Activated CD8-positive, alpha-beta T cell treated with anti-CD3 and anti-CD28 coated beads for 36 hours (primary cell): ENCODE measurements at places on chromosomes 6 and 20.

GRCh38 chr6:123655521-123656306 lies 19.0 kb upstream of the TRDN start:
- H3K27me3 ChIP-seq: no peaks in the 10 kb centered on the region
- H3K36me3 ChIP-seq: no peaks in the 10 kb centered on the region
- no peak for DNase-seq
- H3K27ac ChIP-seq: no peak overlapping the region
- no peak overlapping the region for H3K4me3 ChIP-seq
- H3K4me1 ChIP-seq: no peaks in the 10 kb centered on the region

DNA sequence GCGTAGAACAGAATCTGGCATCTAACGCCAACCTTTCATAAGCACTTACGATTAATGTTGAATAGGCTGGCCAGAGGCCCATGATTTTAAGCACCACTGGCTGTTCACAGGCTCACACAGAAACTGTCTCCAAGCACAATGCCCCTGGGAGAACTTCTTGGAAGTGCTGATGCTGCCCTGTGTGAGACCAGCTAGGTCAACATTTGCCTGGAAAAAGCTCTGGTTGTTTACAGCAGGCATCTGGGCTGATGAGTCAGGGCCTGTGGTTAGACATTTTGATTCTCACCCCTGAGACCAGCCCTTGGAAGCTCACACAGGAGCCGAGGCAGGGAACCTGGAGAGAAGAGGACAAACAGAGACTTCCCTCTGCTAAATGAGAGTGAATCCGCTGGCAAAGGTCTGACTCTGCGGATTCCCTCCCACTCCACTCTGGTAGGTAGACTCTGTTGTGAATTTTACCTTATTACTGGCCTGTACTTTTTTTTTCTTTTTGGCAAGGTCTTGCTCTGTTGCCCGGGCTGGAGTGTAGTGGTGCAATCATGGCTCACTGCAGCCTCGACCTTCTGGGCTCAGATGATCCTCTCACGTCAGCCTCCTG lies 6.8 kb upstream of the SULF2 start:
- H3K4me1 ChIP-seq: no peaks in the 10 kb centered on the region
- H3K27ac ChIP-seq: no peak overlapping the region
- H3K4me3 ChIP-seq: no peak overlapping the region
- H3K27me3 ChIP-seq: peaks cover 13% of the 10 kb centered on the region
- H3K36me3 ChIP-seq: no peaks in the 10 kb centered on the region

DNA sequence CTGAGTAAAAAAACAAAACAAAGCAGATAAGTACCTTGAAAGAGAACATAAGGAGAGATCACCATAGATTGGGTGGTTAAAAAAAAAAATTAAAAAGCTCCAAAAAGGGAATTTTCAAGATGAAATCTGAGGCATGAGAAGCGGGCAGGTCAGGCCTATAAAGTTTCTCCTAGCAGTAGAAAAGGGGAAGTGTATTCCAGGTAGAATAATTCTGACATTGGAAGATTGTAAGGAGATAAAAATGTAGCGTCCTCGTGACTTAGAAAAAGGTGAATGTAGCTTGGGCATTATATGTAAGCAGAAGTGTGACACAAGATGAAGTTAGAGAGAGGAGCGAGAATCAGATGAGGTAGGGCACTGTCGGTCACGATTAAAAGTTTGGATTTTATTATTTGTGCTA lies 9.1 kb upstream of the ADGRB3 start:
- no peaks in the 10 kb centered on the region for H3K36me3 ChIP-seq
- no peak overlapping the region for H3K4me3 ChIP-seq
- no peak for DNase-seq
- no peak overlapping the region for H3K27ac ChIP-seq
- H3K4me1 ChIP-seq: no peaks in the 10 kb centered on the region

GRCh38 chr6:113623129-113623528 lies 234.0 kb upstream of the MARCKS start:
- H3K4me1 ChIP-seq: no peaks in the 10 kb centered on the region
- no peak overlapping the region for H3K4me3 ChIP-seq
- no peak for DNase-seq
- H3K27me3 ChIP-seq: peaks cover 16% of the 10 kb centered on the region

DNA sequence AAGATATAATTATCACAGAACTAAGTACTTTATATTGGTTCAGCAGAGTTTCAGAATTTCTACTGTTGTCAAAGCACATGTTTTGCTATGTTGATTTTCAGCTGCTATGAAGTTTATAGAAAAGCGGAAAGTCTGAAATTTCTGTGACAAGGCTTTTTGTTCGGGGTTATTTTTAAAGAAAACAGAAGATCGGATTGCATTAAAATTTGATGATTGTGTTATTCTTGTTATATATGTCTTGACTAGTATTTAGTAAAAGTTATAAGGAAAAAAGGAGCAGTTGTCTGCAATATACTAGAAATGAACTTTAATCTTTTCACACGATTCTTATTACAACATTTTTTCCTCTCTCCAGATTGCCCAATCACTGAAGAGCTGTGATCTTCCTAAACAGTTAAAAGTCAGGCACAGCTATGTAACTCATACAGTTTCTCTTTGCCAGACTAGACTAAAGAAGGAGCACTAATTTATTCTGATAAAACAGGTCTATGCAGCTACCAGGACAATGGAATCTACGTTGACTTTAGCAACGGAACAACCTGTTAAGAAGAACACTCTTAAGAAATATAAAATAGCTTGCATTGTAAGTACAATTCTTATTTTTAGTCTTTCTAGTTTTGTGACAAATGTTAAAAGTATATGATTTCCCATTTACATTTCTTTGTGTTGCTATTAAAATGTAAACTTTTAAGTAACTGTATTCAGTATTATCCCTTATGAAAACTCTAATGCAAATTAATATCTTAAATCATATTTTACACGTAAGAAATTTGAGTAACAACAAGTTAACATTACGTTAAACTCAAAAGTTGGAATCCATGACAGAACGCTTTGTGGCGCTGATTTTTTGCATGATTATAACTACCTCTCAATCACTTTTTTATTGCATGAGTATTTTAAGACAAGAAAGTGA lies at the start of gene ENPP3:
Gene ENPP3 (plus strand): TSS at position 423 of the 913 bp plus-strand sequence. CDS start 83 bp downstream, at position 506.
- no peaks in the 10 kb centered on the region for H3K36me3 ChIP-seq
- DNase-seq: no peak
- H3K27me3 ChIP-seq: no peaks in the 10 kb centered on the region
- peaks cover 2% of the 10 kb centered on the region for H3K4me1 ChIP-seq
- no peak within 1 kb of the TSS for H3K4me3 ChIP-seq
- no peak within 1 kb of the TSS for H3K27ac ChIP-seq

DNA sequence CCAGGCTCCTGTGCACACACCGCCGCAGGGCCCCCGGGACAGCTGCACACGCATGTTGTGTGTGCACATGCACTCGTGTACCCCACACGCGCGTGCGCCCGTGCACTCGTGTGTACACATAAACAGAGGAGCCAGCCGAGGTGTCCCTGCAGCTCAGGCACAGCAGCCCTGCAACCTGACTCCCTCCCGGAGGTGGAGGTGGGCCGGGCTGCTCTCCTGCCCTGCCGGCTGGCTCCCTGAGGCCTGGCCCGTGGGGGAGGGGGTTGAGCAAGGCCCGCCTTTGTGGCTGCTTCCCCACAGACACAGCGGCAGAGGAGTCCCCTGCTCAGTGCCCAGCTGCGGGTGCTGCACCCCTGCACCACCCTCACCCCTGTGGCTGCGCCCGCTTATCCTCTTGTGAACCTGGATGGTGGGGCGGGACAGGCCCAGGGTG lies 624 bp downstream of the RBBP8NL start:
- no peaks in the 10 kb centered on the region for H3K36me3 ChIP-seq
- no peaks in the 10 kb centered on the region for H3K27me3 ChIP-seq
- no peak overlapping the region for H3K27ac ChIP-seq
- H3K4me3 ChIP-seq: no peak overlapping the region
- DNase-seq: no peak

- no peaks in the 10 kb centered on the region for H3K4me1 ChIP-seq
- H3K36me3 ChIP-seq: no peaks in the 10 kb centered on the region
- H3K27me3 ChIP-seq: no peaks in the 10 kb centered on the region
- no peak for DNase-seq
- no peak overlapping the region for H3K27ac ChIP-seq
These were observed 108.3 kb upstream of the AKAP12 start for GRCh38 chr6:151131324-151132007.

- no peaks in the 10 kb centered on the region for H3K4me1 ChIP-seq
- no peak overlapping the region for H3K4me3 ChIP-seq
- H3K27ac ChIP-seq: no peak overlapping the region
- no peaks in the 10 kb centered on the region for H3K36me3 ChIP-seq
- H3K27me3 ChIP-seq: peaks cover 2% of the 10 kb centered on the region
These were observed 80.5 kb downstream of the PRSS35 start for GRCh38 chr6:83592770-83593394.

DNA sequence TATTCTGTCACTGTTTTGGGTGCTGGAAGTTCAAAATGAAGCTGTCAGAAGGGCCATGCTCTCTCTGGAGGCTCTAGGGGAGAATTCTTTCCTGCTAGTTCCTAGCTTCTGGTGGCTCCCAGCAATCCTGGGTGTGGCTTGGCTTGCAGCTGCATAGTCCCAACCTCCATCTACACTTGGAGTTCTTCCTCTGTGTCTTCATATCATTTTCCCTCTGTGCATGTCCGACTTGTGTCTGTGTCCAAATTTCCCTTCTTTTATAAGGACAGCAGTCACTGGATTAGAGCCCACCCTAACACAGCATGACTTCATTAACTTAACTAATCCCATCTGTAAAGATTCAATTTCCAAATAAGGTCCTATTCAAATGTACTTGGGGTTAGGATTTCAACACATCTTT lies 23.3 kb upstream of the ENPP1 start:
- H3K4me3 ChIP-seq: no peak overlapping the region
- DNase-seq: no peak
- H3K4me1 ChIP-seq: peaks cover 8% of the 10 kb centered on the region
- no peaks in the 10 kb centered on the region for H3K36me3 ChIP-seq
- no peak overlapping the region for H3K27ac ChIP-seq

DNA sequence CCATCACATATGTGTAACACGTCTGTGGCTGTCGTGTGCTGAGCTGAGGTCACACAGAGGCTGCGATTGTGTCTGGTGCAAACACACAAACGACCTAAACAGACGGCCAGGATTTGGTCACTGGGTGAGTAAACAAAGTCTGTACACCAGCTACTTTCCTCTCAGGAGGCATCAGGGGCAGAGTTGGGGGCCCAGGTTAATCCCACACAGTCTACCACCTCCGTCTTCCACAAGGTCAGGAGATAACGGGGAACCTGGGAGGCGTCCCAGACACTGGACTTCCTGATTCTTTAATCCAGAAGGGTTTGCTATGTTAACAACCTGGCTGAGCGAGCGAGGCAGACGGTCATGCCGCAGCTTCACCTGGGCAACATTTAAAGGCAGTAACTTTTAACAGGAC lies 1.5 kb downstream of the DACT2 start:
- no peak overlapping the region for H3K4me3 ChIP-seq
- no peaks in the 10 kb centered on the region for H3K36me3 ChIP-seq
- no peaks in the 10 kb centered on the region for H3K4me1 ChIP-seq
- peaks cover 47% of the 10 kb centered on the region for H3K27me3 ChIP-seq
- no peak overlapping the region for H3K27ac ChIP-seq

DNA sequence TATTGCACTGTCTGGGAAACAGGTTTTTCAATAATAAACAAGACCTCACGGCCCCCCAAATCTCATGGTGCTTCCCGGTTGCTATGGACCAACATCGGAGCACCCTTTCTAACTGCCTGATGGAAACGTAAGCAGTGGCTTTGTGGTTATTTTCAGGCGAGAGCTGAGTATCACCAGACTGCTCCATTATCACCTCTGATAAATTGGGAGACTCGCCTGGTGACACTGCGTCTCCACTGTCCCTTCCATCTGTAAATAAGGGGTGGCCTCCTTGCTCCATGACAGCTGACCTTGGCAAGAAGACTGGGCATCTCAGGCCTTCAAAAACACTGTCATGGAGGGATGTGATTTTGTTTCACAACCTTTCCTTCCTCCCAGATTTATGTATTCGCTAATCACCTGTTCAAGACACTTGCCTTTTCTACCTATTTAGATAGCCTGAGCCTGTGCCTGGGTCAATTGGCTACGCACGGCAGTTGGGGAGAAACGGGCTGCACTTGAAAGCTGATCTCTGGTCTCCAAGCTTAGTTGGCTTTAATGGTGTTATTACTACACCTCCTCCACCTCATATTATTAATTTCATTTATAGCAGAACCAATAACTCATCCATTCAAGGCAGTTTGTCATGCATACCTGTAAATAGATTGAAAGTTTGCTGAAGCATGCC lies 17.7 kb upstream of the CDH4 start:
- no peak overlapping the region for H3K4me3 ChIP-seq
- no peak for DNase-seq
- H3K4me1 ChIP-seq: no peaks in the 10 kb centered on the region
- peaks cover 6% of the 10 kb centered on the region for H3K27me3 ChIP-seq

DNA sequence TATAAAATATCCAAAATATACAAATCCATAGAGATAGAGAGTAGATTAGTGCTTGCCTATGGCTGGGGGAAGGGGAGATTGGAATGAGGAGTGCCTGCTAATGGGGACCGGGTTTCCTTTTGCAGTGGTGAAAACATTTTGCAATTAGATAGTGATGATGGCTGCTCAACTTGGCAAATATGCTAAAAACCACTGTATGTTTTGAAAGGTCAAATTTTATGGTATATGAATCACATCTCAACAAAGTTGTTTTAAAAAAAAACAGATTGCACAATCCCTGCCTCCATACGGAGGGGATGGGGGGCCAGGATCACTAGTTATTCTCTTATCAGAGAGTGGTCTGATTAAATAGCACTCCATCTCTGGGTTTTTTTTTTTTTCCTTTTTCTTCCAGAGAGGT lies 76.9 kb upstream of the RIPOR2 start:
- H3K27ac ChIP-seq: peak overlapping the region; percentile 34
- no peak overlapping the region for H3K4me3 ChIP-seq
- H3K4me1 ChIP-seq: peaks cover 84% of the 10 kb centered on the region

GRCh38 chr20:62202676-62203377 lies 17.3 kb downstream of the HRH3 start:
- peaks cover 29% of the 10 kb centered on the region for H3K36me3 ChIP-seq
- no peak overlapping the region for H3K27ac ChIP-seq
- no peaks in the 10 kb centered on the region for H3K27me3 ChIP-seq
- H3K4me3 ChIP-seq: no peak overlapping the region
- no peak for DNase-seq

GRCh38 chr6:53171605-53172467 lies 23.2 kb upstream of the GCM1 start:
- DNase-seq: peak; percentile 92
- no peak overlapping the region for H3K4me3 ChIP-seq
- H3K36me3 ChIP-seq: no peaks in the 10 kb centered on the region
- H3K27me3 ChIP-seq: no peaks in the 10 kb centered on the region
- H3K27ac ChIP-seq: no peak overlapping the region
- H3K4me1 ChIP-seq: no peaks in the 10 kb centered on the region

- no peaks in the 10 kb centered on the region for H3K4me1 ChIP-seq
- no peak overlapping the region for H3K4me3 ChIP-seq
- no peaks in the 10 kb centered on the region for H3K27me3 ChIP-seq
- no peak overlapping the region for H3K27ac ChIP-seq
These were observed 901.0 kb upstream of the MAP3K7 start for GRCh38 chr6:91487696-91488392.
